Epithelial cell of prostate (primary cell): ENCODE measurements at places on chromosomes 3 and 15.

- no peak for DNase-seq
These were observed 252.6 kb downstream of the FOXP1 start for GRCh38 chr3:71330909-71331308.

- peak; percentile 68 for DNase-seq
These were observed 67.2 kb downstream of the PEX5L start for GRCh38 chr3:179969525-179969924.

DNA sequence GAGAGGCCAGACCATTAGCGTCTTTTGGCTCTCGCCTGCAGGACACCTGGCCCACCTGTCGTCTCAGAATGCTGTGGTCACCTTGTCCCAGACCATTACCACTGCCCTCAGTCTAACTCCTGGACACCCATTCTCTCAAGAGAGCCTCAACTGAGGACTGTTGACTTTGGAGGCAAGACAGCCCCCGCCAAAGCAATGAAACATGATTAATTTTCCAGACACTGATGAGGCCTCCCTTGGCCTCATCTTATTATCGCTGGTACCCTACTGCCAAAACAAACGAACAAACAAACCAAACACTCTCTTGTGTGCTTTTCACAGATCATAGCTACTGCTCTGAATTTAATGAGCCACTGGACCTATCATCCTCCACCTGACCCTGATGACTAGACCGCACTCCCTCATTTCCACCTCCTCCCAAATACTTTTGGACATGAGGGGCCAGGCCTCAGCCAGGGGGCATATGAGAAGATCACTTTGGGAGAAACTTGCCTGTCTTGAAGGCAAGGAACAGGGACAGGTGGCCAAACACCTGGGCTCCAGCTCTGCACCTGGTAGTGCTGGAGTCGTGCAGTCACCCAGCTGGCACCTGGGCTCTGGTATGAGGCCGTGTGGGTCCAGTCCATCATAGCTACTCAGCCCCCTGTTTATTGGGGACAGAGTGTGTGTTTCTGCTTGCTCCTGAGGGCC, 27.6 kb downstream of the ALS2CL start:
- no peak for DNase-seq

DNA sequence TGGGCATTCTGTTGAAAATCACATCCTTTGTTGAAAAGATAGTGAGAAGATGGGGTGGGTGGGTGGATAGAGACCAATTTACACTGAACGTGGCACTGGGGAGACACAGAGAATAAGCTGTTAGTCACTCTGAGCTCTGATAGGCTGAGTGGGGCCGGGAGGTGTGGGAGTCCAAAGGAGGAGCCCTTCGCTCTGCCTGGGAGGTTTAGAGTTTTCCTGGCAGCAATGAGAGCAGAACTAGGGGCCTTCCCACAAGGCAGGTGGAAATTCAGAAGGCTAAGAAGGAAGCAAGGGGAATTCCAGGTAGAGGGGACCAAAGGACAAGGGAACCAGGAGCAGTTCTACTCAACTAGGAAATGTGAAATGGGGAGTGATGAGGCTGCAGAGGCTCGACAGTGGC, 272.7 kb downstream of the RPLP1 start:
- no peak for DNase-seq

- DNase-seq = no peak
These were observed 69.1 kb upstream of the PROK2 start for GRCh38 chr3:71854096-71854495.

- no peak for DNase-seq
These were observed 53.7 kb upstream of the MEF2A start for GRCh38 chr15:99511866-99512661.

GRCh38 chr3:129031476-129032215, 28.9 kb upstream of the GP9 start:
- no peak for DNase-seq

GRCh38 chr15:88252441-88252840, 4.1 kb downstream of the NTRK3 start:
- no peak for DNase-seq

DNA sequence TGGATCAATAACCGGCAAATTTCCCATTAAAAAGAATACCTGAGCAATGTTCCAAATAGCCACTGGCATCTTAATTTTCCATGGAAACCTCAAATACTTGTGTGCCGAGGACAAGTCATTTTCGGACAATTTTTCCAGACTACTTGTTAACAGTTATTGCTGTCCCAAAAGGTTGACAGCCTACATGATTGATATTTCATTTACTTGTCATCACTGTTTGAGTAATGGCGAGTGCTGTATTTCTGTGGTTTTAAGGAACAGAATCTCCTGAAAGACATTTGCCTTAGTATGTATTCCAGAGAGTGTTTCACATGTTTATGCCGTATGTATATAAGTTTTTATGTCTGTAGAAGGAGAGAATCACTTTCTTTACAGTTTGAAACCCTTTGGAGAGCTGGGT, 36.7 kb downstream of the MAP2K5 start:
- DNase-seq = no peak

- no peak for DNase-seq
These were observed 227.7 kb downstream of the ROBO2 start for GRCh38 chr3:77267589-77267988.

DNA sequence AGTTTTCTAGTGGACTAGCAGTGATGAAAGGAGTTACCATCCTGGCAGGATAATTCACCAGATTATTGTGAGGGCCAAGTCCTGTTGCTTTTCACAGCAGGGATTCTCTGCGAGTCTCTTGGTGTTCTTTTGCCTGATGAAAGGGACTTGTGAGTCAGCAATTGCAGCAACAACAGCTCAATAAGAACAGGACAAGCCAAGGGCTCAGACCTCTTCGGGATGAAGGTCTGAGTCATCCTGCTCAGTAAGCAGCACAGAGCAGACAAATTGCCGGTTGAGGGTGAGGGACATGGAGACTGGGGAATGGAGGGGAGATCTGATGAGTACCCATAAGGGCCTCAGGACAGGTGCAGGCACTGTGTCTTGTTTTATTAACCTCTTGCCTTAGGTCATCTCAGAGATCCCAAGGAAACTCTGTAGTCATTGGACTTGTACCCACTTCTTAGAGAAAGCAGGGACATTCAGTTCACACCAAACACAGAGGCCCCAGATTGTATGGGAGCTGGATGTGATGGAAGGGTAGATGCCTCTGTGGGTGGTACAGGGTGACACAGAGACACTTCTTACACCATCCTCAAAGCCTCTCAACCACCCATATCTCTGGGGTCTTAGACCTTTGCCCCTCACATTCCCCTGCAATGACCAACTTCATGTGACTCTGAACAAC, 173.8 kb upstream of the TLE3 start:
- DNase-seq = peak; percentile 74

GRCh38 chr15:63049783-63050371, 7.3 kb downstream of the TPM1 start:
- no peak for DNase-seq

DNA sequence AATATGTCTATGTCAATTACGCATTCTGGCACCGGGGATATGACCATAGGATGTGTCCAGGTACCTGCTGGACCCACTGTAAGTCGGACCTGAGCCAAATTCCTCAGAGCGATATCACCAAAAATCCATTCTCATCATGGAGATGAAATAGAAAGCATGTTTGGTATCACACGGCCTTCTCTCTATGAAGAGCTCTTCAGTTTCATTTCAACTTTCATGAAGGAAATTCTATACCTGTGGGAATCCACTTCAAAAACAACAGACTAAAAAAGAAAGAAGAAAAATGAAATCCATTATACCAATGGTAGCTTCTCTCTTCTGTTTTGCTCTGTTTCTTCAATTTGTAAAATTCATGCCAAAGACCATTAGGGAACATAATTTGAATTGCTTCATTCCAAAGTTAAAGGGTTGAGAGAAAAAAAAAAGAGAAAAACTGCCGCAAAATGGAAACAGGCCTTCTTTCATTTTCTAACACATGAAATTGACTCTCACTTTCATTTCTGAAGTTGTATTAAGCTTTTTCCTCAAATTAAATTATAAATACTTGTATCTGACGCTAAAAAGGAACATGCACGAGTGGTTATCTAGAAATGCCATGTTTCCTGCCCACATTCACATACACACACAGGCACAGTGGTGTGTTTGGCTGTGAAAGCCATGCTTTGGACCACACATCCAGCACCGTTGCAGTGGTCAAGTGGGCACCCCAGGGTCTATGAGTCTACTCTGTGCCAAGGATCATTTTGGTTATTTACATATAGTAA, 46.9 kb upstream of the DIPK2A start:
- DNase-seq = no peak

DNA sequence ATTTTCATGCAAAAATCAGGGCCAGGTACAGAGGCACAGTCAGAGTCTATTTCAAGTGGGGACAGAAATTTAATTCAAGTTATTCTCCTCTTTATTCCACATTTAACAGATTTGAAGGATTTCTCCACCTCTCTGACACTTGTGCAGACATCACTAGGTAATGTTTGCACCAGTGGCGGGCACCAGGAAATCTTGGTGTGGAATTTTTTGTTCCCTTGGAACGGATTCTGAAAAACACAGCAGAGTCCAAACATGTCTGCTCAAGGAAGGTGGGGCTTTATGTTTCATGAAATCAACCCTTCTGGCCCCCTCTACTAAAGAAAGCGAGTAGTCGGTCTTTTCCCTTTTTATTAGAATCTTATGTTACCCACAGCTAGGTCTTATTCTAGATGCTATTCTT, 271.2 kb upstream of the MDFIC2 start:
- no peak for DNase-seq

- no peak for DNase-seq
These were observed 8.7 kb downstream of the SECISBP2L start for GRCh38 chr15:49037546-49037940.

DNA sequence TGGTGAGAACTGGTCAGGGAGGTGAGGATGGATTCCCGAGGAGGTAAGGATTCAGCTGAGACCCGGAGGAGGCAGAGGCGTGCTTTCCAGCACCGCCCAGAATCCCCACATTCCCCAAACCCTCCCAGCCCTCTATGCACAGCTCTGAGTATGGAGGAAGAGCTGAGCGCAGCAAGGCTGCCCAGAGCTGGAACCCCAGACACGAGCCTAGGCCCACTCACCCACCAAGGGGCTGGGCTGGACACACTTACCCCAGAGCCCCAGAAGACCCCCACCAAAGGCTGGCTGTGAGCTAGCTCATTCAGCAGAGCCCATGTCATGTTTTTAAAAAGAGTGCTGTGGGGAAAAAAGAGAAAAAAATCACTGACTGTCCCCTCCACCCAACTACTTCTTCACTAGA, 271.5 kb downstream of the XXYLT1 start:
- DNase-seq = no peak

DNA sequence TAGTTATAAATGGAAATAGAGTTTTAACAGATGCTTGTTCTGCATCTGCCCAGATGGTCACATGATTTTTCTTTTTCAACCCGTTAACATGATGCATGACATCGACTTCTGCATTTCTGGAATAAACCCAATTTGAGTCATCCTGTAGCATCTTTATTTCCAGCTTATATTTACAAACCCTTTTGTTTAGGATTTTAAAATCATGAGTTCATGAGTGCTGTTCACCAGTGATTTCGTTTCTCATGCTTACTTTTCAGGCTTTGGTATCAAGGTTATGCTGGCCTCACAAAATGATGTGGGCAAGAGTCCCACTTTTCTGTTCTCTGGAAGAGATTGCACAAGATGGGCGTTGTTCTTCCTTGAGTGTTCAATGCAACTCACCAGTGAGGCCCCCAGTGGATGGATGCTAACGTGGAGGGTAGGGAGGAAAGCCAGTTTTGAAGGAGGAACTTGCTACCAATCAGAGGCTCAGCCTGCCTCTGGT, 5.2 kb downstream of the HRH1 start:
- peak; percentile 18 for DNase-seq

- DNase-seq = no peak
These were observed 106.3 kb downstream of the PDCD6IP start for GRCh38 chr3:33904730-33905129.

- no peak for DNase-seq
These were observed 88.1 kb downstream of the MEX3B start for GRCh38 chr15:81957698-81958097.

DNA sequence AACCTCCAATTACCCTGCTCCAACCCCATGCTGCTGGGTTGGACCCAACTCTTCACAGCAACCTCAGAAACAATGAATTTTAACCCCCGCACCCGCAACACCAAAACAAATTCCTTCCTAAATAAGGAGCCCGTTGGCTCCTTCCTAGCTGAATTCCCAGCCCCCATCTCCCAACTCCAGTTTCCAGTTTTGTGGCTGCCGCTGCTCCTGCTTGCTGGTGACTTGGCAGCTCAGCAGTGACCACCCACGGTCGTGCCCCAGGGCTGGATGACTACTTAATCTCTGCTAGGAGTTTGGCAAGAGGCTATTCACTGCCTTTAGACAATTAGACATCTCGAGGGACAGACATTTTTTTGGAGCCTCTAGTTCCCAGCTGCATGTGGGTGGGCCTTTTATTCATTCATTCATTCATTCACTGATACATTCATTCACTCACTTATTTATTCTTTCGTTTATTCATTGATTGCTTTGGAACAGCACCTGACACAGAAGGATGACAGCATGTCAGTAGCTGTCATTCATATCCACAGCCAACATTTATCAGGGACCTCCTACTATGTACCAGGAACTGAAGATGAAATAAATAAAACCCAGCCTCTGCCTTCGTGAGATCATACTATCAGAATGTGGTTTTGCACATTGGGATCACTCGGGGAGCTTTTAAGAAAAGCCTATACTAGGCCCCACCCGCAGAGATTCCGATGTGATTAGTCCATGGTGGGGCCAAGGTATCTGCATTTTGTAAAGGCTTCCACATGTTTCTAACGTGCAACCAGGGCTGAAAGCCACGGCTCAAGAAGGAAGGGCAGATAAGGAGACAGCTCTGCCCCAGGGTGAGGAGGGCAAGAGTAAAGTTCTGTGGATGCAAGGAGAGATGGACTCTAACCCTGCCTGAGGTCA, 256.5 kb downstream of the SHQ1 start:
- peak; percentile 51 for DNase-seq

GRCh38 chr3:88918841-88919240, 188.6 kb upstream of the EPHA3 start:
- no peak for DNase-seq

GRCh38 chr15:68314563-68314962, 37.0 kb downstream of the FEM1B start:
- no peak for DNase-seq

- DNase-seq = no peak
These were observed 324.7 kb downstream of the SHQ1 start for GRCh38 chr3:72523429-72524151.

GRCh38 chr3:53721187-53722119, 124.8 kb downstream of the CHDH start:
- DNase-seq = no peak

GRCh38 chr3:171704002-171704401, 106.3 kb downstream of the PLD1 start:
- DNase-seq = no peak

DNA sequence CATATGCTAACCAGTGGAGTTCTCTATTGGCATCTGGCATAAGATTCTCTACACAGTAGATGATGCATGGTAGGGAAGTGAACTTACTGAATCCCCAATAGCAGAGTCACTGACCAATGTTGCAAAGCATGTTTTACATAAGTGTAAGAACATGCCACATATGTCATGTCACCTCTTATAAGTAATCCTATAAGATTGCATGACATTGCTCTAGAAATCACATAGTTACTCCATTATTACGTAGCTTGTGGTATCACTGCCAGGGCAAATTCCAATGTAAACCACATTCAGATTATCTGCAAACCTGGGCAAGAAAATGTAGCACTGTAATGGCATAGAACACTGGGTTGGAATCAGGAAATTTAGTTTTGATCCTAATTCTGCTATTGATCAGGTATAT, 198.2 kb upstream of the UMPS start:
- DNase-seq = no peak

- no peak for DNase-seq
These were observed 60.2 kb downstream of the AMOTL2 start for GRCh38 chr3:134313847-134314587.
